ENCODE measurements at places on chromosomes 12 and 14.
A peak's percentile ranks its signal among the peaks of the same experiment; 100 is the strongest.

DNA sequence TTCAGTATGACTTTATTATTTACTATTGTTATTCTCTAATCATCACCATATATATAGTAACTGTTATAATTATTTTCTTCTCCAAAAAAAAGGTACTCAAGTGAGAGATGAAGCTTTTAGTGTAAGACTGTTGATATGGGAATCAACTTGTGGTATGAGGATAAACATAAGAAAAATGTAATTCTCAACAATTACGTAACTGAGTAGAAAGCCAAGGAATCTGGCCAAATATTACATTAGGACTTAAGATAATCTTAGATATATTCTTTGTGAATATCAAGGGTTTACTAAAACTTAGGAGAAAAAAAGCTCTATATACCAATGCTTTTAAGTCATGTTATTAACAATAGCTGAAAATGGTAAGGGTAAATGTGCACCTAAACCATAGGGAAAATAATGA is 13.3 kb downstream of the SENP1 start:
- no peak for DNase-seq

DNA sequence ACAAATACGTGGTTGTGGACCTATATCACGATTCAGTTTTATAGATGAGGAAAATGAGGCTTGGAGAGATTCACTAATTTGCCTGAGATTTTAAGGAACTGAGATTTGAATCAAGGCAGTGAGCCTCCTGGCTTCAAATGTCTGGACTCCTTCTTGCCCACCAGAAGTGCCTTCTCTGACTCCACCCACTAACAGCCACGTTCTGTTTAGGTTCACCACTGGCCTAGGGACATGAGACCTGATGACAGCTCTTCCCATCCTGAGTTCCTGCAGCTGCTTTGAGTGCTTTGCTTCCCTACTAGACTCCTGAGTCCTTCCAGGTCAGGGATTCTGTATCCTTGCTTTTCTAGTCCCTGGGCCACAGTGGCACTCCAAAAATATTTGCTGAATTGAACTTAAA is 57.1 kb downstream of the PLBD1 start:
- DNase-seq: no peak

GRCh38 chr12:108843187-108843586 is 14.2 kb downstream of the SSH1 start:
- DNase-seq: no peak

DNA sequence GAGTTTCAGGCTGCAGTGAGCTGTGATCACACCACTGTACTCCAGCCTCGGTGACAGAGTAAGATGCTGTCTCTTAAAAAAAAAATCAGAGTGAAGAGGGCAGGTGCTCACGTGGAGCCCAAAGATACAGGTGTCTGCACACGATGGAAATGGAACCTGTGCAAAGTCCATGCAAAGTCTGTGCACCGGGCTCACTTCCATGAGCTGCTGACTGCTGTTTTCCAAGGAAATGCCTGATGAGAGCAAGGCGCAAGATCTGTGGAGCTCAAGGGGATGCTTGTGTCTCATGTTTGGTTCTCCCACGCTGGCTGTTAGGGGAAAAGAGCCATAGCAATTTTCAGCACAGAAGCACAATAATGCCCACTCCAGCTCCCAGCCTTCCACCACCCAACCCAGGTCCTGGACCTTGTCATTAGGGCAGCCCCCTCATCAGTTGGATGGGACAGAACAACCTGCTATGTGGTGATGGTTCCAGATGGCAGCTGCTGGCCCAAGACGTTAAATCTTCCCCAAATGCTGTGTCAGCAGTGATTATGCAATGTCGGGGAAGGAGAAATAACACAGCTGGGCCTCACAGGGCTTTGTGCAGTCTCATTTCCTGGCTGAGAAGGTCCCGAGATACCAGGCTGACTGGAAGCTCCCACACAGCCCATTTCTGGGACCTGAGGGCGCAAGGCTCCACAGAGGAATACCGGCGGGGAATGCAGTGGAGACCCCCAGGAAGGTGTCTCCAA is 27.9 kb upstream of the DICER1 start:
- peak; percentile 1 for DNase-seq

- no peak for DNase-seq
Observed at GRCh38 chr12:92543359-92543758, 159.4 kb upstream of the PLEKHG7 start.

DNA sequence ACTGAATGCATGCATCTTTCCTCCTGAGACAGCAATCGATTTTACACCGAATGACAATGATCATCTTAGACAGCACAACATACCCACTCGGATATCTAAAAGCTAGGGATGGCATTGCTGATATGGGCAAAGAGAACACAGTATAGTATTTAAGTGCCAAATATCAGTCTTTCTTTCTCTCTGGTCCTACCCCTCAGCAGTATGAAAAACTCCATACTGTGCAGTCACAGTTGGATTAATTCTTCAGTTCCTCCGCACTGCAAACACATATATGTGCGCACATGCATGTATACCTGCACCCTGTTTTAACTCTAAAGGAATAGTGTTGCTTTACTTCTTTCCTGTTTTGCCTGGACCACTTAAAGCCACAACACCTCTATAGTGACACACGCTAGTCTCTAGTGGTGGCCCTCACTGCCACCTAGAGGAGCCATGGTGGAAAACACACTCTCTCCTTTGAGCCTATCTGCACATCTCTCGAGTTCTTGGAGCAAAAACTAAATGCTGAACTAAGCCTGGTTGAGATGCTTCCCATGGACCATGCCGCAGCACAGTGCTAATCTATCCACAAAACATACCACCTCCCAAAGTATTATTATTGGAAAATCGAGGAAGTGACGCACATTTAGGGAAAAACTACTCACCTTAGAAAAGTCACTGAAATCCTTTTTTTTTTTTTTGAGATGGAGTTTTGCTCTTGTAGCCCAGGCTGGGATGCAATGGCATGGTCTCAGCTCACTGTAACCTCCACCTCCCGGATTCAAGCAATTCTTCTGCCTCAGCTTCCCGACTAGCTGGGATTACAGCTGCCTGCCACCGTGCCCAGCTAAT is 11.9 kb downstream of the TMEM52B start:
- DNase-seq: peak; percentile 66
